ENCODE measurements at places on chromosomes 12 and 14.

- DNase-seq = no peak
These were observed 51.3 kb downstream of the SH2B3 start for GRCh38 chr12:111457071-111457470.

- no peak for DNase-seq
These were observed 1.4 kb downstream of the C1RL start for GRCh38 chr12:7107636-7108002.

GRCh38 chr14:42664190-42664589, 1057.5 kb downstream of the LRFN5 start:
- no peak for DNase-seq

DNA sequence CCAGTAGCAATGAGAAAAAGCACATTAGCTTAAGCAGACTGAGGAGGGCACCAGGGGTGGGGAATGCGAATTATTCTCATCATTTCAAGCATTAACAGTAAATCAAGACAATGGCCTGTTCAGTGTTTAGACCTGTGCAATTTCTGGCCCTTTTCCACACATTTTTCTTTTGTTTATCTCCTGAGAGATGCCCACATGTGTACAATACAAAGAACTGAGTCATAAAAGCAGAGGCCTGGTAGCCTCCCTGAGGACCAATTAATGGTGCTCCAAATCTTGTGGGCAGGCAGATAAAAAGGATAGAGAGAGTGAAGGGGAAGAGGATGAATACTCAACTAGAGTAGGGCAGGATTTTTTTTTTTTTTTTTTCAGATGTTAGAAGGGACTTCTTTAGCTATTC, 480.8 kb downstream of the RERGL start:
- no peak for DNase-seq
